CD4-positive, alpha-beta T cell treated with Interleukin-6 for 4 hours (primary cell): ENCODE measurements at places on chromosomes 1 and 21.

DNA sequence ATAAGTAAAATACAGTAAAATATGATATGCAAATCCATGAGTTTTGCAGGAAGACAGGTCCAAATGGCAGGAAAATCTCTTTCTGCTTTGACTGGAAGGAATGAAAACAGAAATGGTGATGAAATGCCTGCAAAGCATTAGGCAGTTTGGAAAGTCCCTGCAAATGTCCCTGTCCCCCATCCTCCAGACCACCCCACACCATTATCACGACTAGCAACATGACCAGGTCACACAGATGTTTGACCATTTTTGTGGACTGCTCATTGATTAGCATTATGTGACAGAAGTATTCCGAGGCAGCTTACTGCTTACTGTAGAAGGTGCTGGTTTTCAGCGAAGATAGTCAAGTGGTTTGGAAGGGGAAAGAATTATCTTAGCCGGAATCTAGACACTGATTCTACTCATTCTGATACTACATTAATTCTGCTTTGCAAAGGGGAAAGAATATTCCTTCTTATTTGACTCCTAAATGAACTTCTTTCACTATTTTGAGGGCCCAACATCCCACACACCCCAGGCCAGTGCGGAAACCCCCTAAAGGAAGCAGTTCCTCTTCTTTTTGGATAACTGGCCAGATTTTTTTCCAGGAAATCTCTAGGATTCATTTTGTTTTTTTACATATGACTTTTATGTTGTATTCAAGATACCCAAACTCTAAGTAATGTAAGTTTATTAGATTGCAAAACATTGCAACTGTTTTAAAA is 9.5 kb upstream of the CR2 start:
- no peak for DNase-seq

- no peak for DNase-seq
Observed at GRCh38 chr1:61581251-61581650, 143.7 kb downstream of the TM2D1 start.

DNA sequence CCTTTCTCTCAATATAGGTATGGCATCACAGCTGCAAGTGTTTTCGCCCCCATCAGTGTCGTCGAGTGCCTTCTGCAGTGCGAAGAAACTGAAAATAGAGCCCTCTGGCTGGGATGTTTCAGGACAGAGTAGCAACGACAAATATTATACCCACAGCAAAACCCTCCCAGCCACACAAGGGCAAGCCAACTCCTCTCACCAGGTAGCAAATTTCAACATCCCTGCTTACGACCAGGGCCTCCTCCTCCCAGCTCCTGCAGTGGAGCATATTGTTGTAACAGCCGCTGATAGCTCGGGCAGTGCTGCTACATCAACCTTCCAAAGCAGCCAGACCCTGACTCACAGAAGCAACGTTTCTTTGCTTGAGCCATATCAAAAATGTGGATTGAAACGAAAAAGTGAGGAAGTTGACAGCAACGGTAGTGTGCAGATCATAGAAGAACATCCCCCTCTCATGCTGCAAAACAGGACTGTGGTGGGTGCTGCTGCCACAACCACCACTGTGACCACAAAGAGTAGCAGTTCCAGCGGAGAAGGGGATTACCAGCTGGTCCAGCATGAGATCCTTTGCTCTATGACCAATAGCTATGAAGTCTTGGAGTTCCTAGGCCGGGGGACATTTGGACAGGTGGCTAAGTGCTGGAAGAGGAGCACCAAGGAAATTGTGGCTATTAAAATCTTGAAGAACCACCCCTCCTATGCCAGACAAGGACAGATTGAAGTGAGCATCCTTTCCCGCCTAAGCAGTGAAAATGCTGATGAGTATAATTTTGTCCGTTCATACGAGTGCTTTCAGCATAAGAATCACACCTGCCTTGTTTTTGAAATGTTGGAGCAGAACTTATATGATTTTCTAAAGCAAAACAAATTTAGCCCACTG is 11.5 kb downstream of the HIPK1 start:
- peak; percentile 35 for DNase-seq

- DNase-seq = no peak
Observed at GRCh38 chr1:156406251-156406650, 37.2 kb downstream of the RHBG start.

GRCh38 chr1:79549201-79549600 is 542.7 kb upstream of the ADGRL4 start:
- no peak for DNase-seq
